C1 segment of cervical spinal cord (tissue), 14 donors: ENCODE measurements at places on chromosomes 11 and 22.

DNA sequence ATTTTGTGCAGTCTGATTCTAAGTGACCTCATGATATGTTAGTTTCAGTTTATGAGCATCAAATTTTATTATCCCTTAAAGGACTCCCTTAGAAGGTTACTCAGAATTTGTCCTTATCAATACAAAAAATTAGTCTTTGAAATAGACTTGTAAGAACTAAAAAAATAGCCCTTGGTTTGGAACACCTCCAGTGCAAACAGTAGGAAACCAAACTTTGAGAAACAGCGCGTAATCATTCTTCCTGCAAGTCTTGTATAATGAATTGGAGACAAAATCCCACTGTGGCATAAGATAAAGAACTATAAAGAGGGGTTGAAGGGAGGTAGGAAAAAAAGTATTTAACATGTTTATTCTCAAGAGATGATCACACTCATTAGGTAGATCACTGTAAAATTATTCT lies 10.8 kb upstream of the MSANTD4 start:
- DNase-seq = no peak

GRCh38 chr11:119845756-119846155 lies 116.8 kb upstream of the NECTIN1 start:
- no peak for DNase-seq

DNA sequence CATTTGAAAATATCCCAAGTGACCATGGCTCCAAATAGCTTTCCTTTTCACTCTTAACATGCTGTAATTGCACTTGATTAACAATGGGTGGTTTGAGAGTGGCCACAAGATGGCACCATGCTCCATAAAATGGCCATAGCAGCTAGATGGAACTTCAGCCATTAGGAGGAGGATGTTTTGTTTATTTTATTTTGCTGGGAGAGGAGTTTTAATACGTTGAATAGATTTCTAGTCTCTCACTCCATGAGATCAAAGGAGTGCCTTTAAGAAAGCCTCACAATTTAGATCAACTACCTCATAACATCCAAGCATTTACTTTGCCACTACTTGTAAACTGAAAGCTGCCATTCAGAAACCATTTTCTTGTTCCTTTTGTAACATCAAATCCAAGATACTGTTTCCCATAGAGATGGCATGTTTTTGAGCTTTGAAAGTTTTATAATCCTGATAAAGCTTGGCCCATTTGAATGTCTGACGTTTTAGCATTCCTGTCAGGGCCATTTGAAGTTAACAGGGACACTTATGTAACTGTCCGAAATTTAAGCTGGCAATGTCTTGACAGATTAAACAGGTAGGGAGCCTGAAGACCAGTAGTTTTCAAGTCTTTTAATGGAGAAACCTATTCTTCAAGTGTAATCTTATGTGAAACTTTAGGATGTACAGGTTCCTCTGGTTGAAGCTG lies 4.7 kb downstream of the FEN1 start:
- DNase-seq = peak; percentile 51

DNA sequence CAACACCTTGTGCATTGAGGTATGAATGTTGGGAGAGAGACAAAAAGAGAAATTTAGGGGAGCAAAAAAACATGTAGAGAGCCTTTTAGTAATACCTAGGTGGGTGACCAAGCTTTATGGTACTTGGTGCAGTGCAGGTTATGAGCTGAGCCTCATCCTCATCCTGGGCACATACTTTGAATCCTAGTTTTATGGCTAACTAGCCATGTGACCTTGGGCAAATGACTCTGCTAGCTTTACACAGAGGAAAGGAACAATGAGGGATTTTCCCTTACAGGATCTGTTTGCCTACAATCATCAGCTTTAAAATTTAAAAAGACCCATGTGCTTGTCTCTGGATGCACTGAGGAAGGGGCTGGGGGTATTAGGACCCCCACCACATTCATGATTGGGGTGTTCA lies 187.8 kb upstream of the ISX start:
- no peak for DNase-seq

- no peak for DNase-seq
Observed at GRCh38 chr11:12024254-12024926, 16.0 kb upstream of the DKK3 start.

GRCh38 chr11:110200241-110200640 lies 96.2 kb downstream of the RDX start:
- no peak for DNase-seq

- peak; percentile 87 for DNase-seq
Observed at GRCh38 chr11:70270104-70270876, at the start of gene PPFIA1. Gene PPFIA1, plus strand, starts transcription at chr11:70270690. Its CDS starts 1,483 bp downstream, at chr11:70272173.

GRCh38 chr11:22730319-22730718 lies 63.9 kb downstream of the GAS2 start:
- DNase-seq = no peak

GRCh38 chr11:118635237-118635591 lies 27.8 kb downstream of the PHLDB1 start:
- peak; percentile 29 for DNase-seq

- no peak for DNase-seq
Observed at GRCh38 chr11:73977856-73978519, 4.7 kb downstream of the UCP2 start.
